Endothelial cell (in vitro differentiated cells): ENCODE measurements at places on chromosomes 13 and 19.

DNA sequence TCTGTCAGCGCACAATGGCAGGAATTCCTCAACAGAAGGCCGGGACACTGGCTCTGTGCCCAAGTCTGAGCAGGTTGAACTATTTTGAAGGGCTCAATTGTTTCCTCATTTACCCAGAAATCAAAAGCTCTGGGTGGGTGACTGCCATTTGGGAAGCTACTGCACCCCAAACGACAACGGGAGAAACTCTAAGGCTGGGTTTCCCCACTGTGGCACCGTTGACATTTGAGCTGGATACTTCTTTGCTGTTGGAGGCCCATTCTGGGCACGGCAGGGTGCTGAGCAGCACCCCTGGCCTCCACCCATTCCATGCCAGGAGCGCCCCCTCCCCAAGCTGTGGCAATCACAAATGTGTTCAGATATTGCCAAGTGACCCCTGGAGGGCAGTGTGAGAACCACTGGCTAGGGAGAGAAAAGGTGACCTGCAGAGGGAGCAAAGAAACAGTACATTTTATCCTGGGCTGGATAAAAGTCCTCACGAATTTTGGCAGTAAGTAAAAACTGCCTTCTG, 62.5 kb downstream of the RFX2 start:
- DNase-seq = peak; percentile 67

DNA sequence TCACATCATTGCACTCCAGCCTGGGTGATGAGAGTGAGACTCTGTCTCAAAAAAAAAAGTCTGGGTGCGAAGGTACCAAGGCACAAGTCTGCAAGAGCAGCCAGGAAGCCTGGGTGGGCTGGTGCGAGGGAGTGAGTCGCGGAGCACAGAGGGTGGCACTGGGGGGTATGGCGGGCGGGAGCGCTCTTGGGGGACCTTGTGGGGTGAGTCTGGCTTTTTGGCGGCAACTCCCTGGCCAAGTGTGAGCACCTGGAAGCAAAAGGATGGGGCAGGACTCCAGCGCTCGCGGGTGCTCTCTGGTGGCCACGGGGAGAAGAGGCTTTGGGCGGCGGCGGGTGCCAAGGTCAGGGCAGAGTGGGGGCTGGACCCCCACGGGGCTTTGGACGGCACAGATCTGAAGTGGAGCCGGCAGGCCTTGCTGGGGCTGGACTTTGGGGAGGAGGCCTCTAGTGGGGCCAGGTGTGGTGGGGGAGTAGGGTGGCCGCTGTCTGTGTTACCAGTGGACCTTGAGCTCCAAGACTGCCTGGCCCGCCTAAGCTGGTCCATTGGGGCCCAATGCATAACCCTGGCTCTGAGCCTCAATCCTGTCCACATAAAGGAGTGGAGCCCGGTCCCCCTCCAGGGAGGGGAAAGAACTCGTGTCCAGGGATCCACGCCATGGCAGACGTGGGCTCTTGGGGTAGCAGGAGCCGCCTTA, 1.6 kb downstream of the P2RY11 start:
- peak; percentile 65 for DNase-seq

- no peak for DNase-seq
Measured at GRCh38 chr19:37966211-37966661, 59.2 kb downstream of the SIPA1L3 start.

- no peak for DNase-seq
Measured at GRCh38 chr13:39186205-39186875, 148.1 kb downstream of the NHLRC3 start.

DNA sequence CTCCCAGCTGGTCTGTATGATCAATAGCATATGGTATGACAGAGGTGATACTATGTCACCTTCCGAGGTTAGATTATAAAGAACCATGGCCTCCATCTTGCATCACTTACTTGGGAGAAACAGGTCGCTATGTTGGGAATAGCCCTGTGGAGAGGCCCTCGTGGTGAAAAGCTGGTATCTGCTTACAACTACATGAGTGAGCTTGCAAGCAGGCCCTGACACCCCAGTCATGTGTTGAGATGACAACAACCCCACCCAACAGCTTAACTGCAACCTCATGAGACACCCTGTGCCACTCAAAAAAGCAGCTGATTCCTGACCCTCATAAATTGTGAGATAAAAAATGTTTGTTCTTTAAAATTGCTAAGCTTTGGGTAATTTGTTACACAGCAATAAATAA, 18.8 kb downstream of the MTRF1 start:
- no peak for DNase-seq

DNA sequence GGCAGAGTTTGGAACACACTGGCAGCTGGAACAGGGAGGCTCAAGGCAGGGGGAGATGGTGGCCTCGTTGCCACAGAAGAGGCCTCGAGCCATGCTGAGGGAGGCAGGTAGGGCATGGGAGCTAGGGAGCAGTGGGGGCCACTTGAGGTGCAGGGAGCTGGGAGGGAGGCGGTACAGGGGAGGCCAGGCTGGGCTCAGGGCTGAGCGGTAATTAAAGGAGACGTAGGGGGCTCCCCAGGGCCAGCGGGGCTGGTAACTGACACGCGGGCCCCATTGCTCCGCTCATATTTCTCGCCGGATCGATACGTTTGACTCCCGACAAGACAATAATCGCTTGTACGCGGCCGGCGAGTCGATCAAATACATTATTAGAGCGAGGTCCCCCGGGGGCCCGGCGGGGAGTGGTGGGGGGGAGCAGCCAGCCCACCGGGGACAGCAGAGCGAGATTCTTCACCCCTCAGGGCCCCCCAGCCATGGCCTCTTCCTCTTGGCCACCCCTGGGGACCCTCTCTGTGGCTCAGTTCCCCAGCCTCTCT, 2.4 kb upstream of the POU2F2 start:
- DNase-seq = no peak

DNA sequence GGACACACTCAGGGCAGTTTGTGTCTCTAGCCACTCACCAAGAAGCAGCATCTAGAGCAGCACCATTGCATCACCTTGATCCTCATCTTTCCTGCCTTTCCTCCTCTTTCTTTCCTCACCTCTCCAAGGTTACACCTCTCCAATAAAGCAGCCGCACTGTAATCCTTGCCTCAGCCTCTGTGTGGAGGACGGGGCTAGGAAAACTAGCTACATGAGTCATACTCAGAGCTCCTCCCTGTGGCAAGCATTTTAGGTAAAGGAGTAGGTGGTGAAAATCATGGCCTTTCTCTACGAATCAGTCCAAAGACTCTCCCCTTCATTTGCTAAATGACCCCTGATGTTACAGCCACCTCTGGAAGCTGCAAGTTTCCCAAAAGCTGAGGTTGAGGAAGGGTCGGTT, 108.9 kb downstream of the DNAJC15 start:
- DNase-seq = peak; percentile 23

DNA sequence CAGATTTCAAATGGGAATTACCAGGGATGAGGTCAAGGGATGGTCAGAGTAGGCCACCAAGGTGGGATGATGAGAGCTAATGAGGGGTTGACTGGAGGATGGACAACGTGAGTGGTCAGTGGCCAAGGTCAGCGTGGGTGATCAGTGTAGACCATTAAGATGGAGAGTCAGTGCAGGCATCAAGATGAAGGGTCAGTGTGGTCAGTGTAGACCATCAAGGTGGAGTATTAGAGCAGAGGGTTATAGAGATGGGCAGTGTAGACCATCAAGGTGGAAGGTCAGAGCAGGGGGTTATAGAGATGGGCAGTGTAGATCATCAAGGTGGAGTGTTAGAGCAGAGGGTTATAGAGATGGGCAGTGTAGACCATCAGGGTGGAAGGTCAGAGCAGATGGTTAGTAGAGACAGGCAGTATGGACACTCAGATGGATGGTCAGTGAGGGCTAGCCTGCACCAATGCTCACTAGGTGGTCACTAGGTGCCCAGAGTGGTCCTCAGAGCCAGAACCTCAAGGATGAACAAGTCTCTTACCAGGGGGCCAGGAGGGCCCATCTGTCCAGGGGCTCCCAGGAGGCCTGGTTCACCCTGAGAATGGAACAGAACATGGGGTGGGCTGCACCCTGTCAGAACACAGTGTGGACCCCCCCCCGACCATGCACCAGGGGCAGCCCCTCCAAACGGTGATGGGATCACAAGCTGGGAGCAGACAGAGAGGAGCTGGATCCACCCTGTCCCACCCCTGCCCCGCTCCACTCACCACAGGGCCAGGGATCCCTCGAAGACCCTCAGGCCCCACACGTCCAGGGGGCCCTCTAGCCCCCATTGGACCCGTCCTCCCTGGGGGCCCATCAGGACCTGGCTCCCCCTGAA, 32.7 kb upstream of the OLFM2 start:
- DNase-seq = no peak

GRCh38 chr19:11378319-11379189, 4.1 kb downstream of the SWSAP1 start:
- peak; percentile 76 for DNase-seq

DNA sequence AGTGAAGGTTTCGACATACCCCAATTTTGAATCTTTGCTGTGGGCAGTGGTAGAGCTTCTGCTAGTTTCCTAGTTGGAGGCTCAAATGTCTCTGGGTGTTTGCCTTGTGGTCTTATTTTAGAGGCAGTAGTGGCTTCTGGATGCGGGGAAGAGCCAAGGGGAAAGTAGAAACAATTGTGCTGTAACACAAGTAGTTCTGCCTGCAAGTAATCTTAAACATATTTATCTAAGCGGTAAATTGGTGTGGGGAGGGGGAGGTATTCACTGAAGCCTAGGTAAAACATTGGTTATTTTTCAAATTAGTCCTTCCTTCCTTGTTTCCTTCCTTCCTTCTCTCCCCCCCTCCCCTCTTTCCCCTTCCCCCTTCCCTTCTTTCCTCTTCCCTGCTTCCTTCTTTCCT, at the start of gene PCDH20:
Gene PCDH20, minus strand, starts transcription at position 101 of the 400 bp plus-strand sequence. CDS start 691 bp downstream, outside the sequence.
- DNase-seq = no peak

- DNase-seq = no peak
Measured at GRCh38 chr13:49443357-49443703, 534 bp downstream of the CAB39L start.

- no peak for DNase-seq
Measured at GRCh38 chr13:43663474-43664090, 123.2 kb downstream of the ENOX1 start.

DNA sequence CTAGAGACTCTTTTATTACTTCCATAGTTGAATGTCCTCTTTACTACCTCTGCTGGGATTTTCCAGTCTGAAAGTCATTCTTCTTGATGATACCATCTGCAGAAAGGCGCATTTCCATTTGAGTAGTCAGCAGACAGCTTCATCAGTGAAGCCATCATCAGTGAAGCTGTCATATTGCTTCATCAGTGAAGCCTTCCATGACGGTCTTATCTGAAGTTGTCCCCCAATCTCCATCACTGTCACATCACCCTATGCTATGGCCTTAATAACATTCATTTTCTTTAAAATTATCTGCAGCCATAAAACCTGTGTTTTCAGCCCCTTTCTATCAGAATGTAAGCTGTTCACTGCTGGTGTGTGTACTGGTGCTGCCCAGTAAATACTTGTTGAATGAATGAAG, 151.6 kb downstream of the B3GLCT start:
- no peak for DNase-seq

DNA sequence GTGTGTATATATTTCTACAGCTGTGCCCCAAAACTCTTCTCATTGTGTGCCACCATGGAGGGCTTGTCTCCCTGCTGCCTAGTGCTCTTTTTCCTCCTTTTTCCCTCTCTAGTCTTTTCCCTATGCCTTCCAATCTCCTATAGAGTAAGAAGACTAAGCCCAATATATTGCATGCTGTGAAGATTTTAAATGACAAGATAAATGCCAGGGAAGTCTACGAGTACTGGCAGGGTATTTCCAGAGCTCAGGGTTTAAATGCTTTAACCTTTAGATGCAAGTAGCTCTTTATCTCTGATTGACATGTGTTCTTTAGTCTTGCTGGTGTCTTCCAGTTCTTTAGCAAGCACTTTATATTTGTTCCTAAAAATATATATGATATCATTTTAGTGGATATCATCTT, 200.7 kb downstream of the SLITRK1 start:
- DNase-seq = no peak

GRCh38 chr13:102846261-102847015, 606 bp downstream of the ERCC5 start:
- no peak for DNase-seq

DNA sequence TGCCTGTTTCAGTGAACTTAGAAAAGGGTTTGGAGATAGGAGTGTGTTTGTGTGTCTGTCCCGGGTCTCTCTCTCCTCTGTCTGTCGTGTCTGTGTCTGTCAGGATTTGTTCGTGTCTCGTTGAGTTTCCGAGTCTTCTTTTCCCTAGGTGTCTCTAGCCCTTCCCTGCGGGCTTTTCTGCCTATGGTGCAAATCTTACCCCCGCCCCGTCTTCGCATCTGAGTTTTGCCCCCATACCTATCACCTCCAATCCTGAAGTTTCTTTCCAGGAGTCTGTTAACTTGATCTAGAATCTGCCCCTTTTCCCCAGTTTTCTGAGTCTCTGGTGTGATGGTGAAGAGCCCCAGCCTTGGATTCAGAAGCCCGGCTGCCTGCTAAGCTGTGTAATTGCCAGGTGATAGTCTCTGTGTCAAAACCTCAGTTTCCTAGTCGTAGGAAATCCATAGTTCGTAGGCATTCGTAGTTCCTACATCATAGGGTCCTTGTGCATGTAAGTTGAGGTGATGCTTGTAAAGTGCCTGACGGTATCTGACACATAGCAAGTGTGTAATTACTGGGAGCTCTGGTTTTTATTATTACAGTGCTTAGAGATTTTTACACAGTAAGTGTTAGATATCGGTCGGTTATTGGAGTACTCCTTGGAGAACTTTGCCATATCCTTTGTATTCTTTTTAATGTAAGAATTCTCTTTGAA, 782 bp downstream of the EPN1 start:
- no peak for DNase-seq

GRCh38 chr13:20945952-20946383, 43.4 kb upstream of the XPO4 start:
- DNase-seq = peak; percentile 29

- no peak for DNase-seq
Measured at GRCh38 chr13:97723655-97724054, 229.8 kb upstream of the IPO5 start.

DNA sequence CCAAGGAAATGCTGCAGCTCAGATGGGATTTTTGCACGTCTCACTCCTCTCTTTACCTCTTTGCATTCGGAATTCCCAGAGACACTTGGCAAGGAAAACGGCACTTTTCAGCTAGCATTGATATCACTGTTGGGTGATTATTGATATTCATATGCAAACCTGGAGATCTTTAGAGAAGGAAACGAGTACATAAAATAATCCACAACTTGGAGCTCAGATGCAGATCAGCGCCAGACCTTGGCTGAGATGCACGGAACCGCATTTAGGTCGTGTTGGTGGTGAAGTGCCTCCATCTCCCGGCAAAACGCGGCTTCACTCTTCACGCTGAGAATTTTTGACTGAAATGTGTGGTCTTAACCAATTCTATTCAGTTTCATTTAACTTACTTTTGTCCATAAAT, 77.2 kb upstream of the ARHGEF7 start:
- no peak for DNase-seq
